Omental fat pad (tissue), 4 donors: ENCODE measurements at places on chromosomes 7 and 10. TPM values are rescaled to one million over a fixed set of nuclear protein-coding genes. Genes with fewer than 3 reads are reported as not detected.

- no peak for DNase-seq
Observed at GRCh38 chr10:35928748-35929147, 286.7 kb upstream of the FZD8 start.

- no peak for DNase-seq
Observed at GRCh38 chr10:13587391-13587790, 626 bp downstream of the PRPF18 start.

Gene TMEM213
- not detected for total RNA-seq

DNA sequence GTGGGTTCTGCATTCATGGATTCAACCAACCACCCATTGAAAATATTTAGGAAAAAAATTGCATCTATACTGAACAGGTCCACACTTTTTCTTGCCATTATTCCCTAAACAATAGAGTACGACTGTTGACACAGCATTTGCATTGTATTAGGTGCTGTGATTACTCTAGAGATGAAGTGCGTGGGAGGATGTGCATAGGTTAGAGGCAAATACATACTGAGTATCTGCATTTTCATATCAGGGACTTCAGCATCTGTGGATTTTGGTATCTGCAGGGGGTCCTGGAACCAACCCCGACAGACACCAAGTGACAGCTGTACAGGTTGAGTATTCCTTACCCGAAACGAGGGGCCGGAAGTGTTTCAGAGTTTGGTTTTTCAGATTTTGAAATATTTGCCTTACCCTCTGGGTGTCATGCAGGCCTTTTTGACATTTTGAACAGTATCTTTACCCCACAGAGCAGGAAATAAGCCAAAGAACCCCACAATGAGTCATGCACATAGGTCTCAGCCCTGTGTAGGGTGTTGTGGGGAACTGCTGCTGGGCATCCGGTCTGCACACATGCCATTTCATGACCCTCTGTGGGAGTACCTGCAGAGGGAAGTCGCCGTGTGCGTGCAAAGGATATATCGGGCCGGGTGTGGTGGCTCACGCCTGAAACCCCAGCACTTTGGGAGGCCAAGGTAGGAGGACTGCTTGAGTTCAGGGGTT is 14.5 kb downstream of the NUDT5 start:
- DNase-seq, result no peak

Gene GNAI1
- 62.2 TPM for total RNA-seq

GRCh38 chr10:129030996-129031843 is 435.8 kb upstream of the MGMT start:
- DNase-seq, result no peak

DNA sequence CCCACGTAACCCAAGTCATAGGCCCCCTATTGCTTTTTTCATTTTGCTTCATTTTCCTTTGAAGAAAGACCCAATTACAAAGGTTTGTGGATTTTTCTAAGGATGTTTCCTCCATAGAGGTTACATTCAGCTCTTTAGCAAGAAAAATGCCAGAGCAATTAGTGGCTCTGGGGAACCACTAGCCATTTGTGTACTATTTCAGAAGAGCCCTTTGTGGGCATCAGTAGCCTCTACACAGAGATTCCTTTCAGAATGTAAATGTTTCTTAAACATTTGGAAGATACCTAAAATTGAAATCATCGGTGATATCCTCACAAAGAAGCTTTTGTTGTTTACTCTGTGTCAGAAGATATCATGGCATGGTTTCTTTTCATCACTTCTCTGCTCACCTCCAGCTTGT is 291.0 kb upstream of the KMT2E start:
- no peak for DNase-seq

Gene AKR1E2
- total RNA-seq, result 8.9 TPM

Gene UCN3
- not detected for total RNA-seq

- DNase-seq, result no peak
Observed at GRCh38 chr10:104117839-104118323, 4.1 kb upstream of the SFR1 start.

Gene COL13A1
- total RNA-seq, result not detected

- DNase-seq, result no peak
Observed at GRCh38 chr7:155850766-155851678, 38.8 kb upstream of the SHH start.

- DNase-seq, result no peak
Observed at GRCh38 chr10:125562737-125563136, 120.2 kb downstream of the TEX36 start.

Gene CYP2E1
- 0.31 TPM for total RNA-seq

DNA sequence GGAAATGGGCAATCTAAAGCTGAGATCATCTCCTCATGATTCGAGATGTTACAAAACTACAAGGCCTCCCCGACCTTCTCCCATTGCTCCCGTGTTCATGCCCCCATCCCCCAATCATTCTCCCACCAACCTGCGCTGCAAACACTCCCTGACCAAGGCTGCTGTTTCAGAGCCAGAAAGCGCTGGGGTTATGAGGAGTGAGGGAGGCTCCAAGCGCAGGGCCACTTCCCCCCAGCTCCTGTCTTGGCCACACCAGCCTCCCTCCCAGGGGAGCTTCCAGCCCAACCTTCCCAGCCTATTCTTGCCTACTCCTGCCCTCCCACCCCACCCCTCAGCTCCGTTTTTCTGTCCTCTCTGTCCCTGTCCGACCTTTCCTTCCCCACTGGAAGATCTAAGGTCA is 14.7 kb upstream of the NODAL start:
- DNase-seq, result no peak

DNA sequence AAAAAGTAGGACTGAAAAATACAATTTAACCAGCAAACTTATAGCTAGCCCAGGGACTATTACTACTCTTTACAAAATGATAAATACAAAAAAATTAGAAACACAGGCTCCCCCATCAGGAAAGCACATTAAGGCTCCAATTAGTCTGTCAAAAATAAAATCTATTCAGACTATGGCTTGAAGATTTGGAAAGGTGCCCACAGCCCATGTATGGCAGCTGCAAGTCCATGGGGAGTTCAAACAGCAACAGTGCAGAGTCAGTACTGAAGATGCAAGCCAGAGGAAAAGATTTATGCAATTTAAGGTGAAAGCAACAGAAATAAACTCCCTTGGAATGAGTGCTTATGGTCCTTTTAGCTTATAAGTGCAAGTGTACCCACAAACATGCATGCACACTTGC is 29.7 kb downstream of the IMMP2L start:
- DNase-seq, result no peak

Gene NUTM2A
- 3.3 TPM for total RNA-seq

- DNase-seq, result no peak
Observed at GRCh38 chr7:55970978-55971377, 6.6 kb downstream of the NIPSNAP2 start.

Gene ANKRD61
- total RNA-seq, result 0.36 TPM

Gene C10orf105
- total RNA-seq, result 0.56 TPM

- no peak for DNase-seq
Observed at GRCh38 chr10:11563936-11564335, 47.5 kb downstream of the USP6NL start.

DNA sequence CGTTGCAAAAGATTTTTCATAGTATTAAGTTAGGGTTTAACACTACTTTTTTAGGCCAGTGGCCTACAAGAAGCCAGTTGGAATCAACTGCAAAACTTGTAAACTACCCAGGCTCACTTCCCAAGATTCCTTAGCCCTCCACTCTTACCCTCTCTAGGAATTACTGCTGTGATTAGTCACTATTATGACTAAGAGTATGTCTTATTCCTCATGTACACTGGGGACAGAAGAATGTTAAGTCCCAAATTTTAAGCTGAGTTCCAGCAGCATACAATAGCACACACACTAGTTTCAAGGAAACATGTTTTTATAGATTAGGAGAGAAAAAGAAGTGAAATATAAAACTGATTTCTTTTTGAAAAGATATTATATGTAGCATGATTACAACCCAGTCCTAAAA is 42.8 kb downstream of the FBXL13 start:
- no peak for DNase-seq
